ENCODE measurements at places on chromosomes 4 and X. TPM values are rescaled to one million over a fixed set of nuclear protein-coding genes. Genes with fewer than 3 reads are reported as not detected.

Gene RXFP1
- 0.35 TPM for total RNA-seq

Gene MCF2
- total RNA-seq = 3.8 TPM

GRCh38 chrX:111006116-111006515 lies 89.9 kb upstream of the PAK3 start:
- no peak for DNase-seq

Gene DRP2
- 0.99 TPM for total RNA-seq

All from thoracic aorta (tissue), 2 donors.